Activated CD4-positive, alpha-beta memory T cell treated with anti-CD3 and anti-CD28 coated beads for 36 hours (primary cell): ENCODE measurements at places on chromosomes 16 and 17. TPM values are rescaled to one million over a fixed set of nuclear protein-coding genes. Genes with fewer than 3 reads are reported as not detected.

GRCh38 chr16:85353839-85354685, 241.8 kb upstream of the CIBAR2 start:
- no peak overlapping the region for H3K27ac ChIP-seq
- H3K36me3 ChIP-seq: no peaks in the 10 kb centered on the region
- H3K27me3 ChIP-seq: peaks cover 4% of the 10 kb centered on the region
- DNase-seq: no peak
- no peaks in the 10 kb centered on the region for H3K4me1 ChIP-seq

CX3CL1 gene
- total RNA-seq: not detected

GRCh38 chr16:10949424-10949970, 5.1 kb downstream of the CLEC16A start:
- no peaks in the 10 kb centered on the region for H3K27me3 ChIP-seq
- H3K27ac ChIP-seq: peak overlapping the region; percentile 42
- peak; percentile 69 for DNase-seq
- peaks cover 56% of the 10 kb centered on the region for H3K4me1 ChIP-seq
- no peaks in the 10 kb centered on the region for H3K36me3 ChIP-seq

GRCh38 chr17:40340880-40341807, 23.4 kb downstream of the GJD3 start:
- H3K27ac ChIP-seq: peak overlapping the region; percentile 81
- H3K36me3 ChIP-seq: peaks cover 9% of the 10 kb centered on the region
- no peaks in the 10 kb centered on the region for H3K27me3 ChIP-seq
- DNase-seq: peak; percentile 94
- peaks cover 75% of the 10 kb centered on the region for H3K4me1 ChIP-seq

GRCh38 chr17:57600074-57600473, 145.0 kb downstream of the CCDC182 start:
- H3K27me3 ChIP-seq: no peaks in the 10 kb centered on the region
- H3K36me3 ChIP-seq: no peaks in the 10 kb centered on the region
- no peak overlapping the region for H3K4me3 ChIP-seq
- peak; percentile 71 for DNase-seq
- H3K4me1 ChIP-seq: peaks cover 75% of the 10 kb centered on the region
- H3K27ac ChIP-seq: peak overlapping the region; percentile 90

DPEP3 gene
- total RNA-seq: not detected

GRCh38 chr16:86012221-86012620, 113.3 kb downstream of the IRF8 start:
- H3K4me1 ChIP-seq: peaks cover 16% of the 10 kb centered on the region
- no peak for DNase-seq
- H3K4me3 ChIP-seq: no peak overlapping the region
- no peak overlapping the region for H3K27ac ChIP-seq

GRCh38 chr17:55632236-55632635, 90.4 kb downstream of the TMEM100 start:
- H3K27ac ChIP-seq: no peak overlapping the region
- H3K4me3 ChIP-seq: no peak overlapping the region
- H3K27me3 ChIP-seq: peaks cover 13% of the 10 kb centered on the region
- H3K4me1 ChIP-seq: no peaks in the 10 kb centered on the region
- no peaks in the 10 kb centered on the region for H3K36me3 ChIP-seq

DNA sequence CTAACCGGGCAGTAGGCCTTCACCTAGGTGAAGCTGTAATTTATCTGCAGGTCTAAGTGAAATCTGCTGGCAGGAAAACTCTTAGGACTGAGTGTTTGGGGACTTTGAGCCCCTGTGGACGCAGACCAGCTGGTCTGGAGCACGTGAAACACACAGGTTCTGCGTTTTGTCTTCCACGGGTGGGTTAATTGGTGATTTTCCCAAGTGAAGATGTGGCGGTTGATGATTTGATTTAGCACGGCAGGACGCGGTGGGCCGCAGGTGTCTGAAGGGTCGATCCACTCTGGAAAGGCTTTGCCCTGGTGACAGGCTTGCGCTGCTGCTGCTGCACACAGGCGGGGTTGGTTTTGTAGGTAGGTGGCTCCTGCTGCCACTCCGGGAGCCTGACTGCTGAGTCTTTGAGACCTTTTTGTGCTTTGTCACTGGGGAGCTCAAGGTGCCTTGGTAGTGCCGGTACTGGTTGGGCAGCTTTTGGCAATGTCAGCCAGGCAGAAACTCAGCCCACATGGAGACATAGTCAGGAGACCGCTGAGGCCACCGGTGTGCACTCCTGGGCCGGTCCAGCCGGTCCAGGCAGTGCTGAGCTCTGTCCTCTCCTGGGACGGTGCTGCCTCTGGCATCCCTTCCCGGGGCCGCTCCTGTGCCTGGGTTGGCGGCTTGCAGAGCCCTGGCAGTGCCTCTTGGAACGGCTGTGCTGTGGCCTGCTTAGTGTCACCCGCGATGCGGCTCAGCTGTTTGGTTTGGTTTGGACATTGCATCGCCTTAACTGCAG, 2.3 kb downstream of the BAIAP2 start:
- H3K4me1 ChIP-seq: peaks cover 10% of the 10 kb centered on the region
- H3K27me3 ChIP-seq: peaks cover 13% of the 10 kb centered on the region
- H3K27ac ChIP-seq: no peak overlapping the region
- no peaks in the 10 kb centered on the region for H3K36me3 ChIP-seq
- no peak for DNase-seq

- no peak overlapping the region for H3K27ac ChIP-seq
- no peaks in the 10 kb centered on the region for H3K36me3 ChIP-seq
- peaks cover 30% of the 10 kb centered on the region for H3K27me3 ChIP-seq
Measured at GRCh38 chr16:2019921-2020831, 591 bp downstream of the NPW start.

DNA sequence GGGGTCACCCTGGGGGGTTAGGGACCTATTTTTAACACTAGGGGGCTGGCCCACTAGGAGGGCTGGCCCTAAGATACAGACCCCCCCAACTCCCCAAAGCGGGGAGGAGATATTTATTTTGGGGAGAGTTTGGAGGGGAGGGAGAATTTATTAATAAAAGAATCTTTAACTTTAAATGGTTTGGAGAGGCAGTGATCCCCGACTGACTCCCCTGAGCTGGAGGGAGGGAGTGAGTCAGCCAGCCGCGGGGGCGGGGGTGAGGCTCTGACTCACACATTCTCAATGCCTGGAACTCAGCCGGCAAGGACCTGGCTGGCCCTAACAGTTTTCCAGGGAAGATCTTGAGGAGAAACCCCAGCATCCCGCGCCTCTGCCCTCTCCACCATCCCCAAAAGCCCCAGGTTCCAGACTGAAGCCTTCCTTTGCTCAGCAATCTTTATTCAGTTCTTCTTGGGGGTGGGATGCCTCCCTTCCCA, 1.5 kb downstream of the HCFC1R1 start:
- no peaks in the 10 kb centered on the region for H3K27me3 ChIP-seq
- H3K4me3 ChIP-seq: peak overlapping the region; percentile 91
- H3K36me3 ChIP-seq: peaks cover 10% of the 10 kb centered on the region

- no peak overlapping the region for H3K4me3 ChIP-seq
- DNase-seq: no peak
- peaks cover 22% of the 10 kb centered on the region for H3K36me3 ChIP-seq
- H3K27me3 ChIP-seq: no peaks in the 10 kb centered on the region
- peaks cover 19% of the 10 kb centered on the region for H3K4me1 ChIP-seq
Measured at GRCh38 chr17:2904135-2904534, 107.9 kb downstream of the RAP1GAP2 start.
